ENCODE measurements at places on chromosomes 3 and 15.
A peak's percentile ranks its signal among the peaks of the same experiment; 100 is the strongest.

DNA sequence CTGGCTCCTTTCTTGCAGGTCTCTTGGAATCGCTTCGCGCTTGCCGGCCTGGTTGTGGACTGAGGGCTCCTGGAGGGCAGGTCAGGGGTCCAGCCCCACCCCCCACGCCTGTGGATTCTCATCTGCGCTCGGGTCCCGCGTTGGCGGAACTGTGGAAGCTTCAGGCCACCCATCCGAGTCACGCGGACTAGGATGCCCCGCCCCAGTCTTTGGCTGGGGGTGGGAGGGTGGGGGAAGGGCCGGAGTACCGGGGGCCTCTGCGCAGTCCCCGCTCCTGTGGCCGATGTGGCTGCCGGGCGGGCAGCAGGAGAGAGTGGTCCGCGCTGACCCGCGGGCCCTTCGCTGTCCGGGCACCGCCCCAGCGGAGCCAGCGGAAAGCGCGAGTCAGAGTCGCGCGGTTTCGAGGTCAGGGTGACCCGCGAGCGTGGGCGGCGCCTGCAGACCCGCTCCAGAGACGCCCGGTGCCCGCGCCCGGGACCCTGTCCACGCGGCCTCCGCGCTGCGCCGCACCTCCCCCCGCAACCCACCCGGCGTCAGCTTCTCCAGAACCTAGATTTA lies 114.2 kb downstream of the KLF13 start:
- no peak for DNase-seq

GRCh38 chr3:57298041-57298440 lies 5.6 kb upstream of the ASB14 start:
- peak; percentile 18 for DNase-seq

DNA sequence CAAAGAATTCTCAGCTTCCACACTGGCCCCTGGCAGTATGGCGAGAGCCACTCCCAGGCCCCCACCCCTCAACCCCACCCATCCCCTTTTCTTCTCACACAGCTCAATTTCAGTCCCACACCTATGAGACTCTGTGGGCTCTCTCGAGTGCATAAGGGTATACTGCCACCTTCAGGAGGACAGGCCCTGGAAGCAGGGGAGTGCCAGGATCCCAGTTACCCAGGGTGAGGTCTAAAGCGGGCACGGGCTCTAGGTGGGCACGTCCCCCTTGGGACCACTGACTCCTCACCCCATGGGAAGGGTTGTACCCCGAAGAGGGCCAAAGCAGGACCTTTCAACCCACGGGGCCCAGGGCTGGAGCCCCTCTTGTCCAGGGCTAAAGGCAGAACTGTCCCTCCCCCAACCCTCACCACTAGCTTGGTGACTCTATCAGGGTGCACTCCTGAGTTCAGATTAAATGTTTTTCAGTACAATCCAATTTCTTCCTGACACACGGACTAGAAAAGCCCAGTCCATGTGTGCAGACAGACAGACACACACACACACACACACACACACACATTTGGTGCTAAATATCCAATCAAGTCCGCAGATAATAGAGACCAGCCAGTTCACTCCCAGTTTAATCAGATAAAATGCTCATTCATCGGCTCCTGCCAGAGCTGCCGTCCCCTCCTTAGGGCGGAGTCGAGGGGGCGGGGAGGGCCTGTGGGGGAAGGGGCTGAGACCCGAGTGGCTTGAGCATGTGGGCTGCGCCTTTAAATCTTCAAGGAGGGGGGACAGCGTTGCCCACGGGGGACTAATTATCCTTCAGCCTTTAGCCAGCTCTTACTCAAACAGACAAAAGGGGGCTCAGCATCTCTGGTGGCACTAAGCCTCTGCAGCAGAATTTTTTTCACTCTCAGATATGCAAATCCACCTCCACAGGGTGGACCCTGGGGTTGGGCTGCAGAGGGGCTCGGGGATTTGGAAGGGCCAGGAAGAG lies 59.3 kb downstream of the CYP11A1 start:
- DNase-seq, result peak; percentile 37

DNA sequence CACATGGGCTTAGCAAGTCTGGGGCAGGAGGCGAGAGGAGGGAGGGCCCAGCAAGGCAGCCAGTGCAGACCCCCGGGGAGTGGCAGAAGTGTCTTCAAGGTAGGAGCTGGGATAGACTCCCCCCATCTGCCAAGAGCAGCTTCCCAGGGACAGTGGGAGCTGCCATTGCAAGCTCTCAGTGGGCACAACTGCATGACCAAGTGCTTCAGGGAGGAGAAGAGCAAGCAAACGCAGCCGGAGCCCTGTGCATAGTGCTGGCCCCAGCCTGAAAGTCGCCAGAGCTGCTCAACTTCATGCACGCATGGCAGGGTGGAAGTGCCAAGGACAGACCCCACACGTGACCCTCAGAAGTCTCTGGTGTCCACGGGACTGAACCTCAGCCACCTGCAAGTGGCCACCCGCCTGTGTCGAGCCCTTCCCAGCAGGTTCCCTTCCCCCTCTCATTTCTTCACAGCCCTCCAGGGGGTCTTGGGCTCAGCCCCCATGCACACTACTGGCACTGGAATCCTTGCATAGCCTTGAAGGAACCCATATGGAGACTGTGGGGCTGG lies 89.4 kb downstream of the PLXNA1 start:
- DNase-seq, result no peak

DNA sequence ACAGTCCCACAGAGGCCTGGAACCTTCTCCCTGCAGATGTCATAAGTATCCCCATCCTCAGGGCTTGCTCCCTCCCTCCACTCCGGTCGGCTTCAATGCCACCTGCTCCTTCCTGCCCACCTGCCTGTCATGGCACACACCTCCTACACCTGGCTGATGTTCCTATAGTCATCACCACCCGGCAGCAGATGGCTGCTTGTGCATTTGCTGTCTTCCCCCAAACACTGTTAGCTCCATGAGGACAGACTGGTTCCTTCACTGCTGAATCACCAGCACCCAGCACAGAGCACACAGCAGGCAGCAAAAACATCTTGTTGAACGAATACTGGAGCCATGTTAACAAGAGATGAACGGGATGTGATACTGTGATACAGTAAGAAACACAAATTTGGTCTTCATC lies 14.8 kb downstream of the TARS3 start:
- DNase-seq, result no peak

DNA sequence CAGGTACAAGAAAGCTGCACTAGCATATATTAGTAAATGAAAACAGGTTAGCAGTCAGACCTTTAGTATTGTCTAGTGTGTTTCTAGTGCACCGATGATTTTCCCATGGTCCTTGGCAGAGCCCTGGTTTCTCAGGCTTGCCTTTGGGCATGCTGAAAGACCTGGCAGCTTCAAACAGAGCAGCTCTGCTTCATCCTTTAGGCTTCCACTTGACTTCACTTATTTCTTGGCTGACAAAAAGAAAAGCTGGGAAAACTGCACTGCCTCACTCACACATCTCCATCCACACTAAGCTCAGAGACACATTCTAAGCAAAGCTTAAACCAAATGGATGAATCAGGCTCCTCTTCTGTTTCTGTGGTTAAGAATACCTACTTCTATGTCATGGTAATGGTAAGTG lies 374.8 kb upstream of the PDZRN3 start:
- no peak for DNase-seq

DNA sequence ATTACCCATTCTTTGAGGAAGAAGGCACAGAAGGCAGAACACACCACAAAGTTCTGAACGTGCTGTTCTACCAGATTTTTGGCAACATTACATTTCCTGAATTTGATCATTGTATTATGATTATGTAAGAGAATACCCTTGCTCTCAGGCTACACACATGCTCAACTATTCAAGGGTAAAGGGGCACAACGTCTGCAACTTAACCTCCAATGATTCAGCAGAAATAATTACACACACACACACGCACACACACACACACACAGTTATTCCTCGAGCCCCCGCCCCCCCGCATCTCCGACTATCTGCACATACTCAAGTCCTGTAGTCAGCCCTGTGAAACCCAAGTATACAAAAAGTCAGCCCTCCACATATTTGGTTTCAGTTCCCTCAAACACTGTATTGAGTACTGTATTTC lies 26.8 kb downstream of the RPN1 start:
- DNase-seq, result no peak

GRCh38 chr15:99006904-99007495 lies 592 bp downstream of the PGPEP1L start:
- no peak for DNase-seq

GRCh38 chr3:31188112-31188511 lies 293.7 kb upstream of the GADL1 start:
- DNase-seq, result no peak

- no peak for DNase-seq
Measured at GRCh38 chr3:187737368-187738070, 7.7 kb downstream of the BCL6 start.

DNA sequence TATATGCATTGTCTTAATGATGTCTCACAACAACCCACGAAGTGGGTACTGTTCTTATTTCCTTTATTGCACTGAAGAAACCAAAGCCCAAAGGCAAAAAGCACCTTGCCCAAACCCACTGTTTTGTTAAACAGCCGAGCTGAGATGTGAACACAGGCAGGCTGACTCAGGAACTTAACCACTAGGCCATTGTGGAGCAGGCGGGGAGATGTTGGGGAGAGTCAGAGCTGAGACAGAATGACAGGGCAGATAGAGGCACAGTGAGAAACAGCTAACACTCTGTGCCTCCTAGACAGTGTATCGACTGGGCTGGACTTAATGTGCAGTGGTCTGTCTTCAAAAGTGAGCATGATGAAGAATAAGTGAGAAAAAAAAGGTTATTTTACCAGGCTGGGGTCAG lies 56.5 kb downstream of the RPLP1 start:
- DNase-seq, result no peak

DNA sequence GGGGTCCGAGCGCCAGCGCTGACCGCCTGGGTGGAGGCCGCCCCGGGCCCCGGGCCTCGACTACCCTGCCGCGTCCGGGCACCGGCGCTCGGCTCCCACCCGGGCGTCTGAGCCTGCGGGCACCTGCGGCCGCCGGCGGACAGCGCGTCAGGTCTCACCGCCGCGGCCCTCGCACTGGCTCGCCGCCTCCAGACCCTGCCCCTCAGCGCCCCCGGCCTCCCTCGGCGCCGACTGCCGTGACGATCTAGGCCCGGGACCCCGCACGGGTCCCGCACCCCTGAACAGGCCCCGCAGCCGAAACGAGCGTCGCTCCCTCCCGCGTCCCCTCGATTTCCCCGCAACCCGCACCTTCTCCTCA lies 297 bp downstream of the PRC1 start:
- no peak for DNase-seq

DNA sequence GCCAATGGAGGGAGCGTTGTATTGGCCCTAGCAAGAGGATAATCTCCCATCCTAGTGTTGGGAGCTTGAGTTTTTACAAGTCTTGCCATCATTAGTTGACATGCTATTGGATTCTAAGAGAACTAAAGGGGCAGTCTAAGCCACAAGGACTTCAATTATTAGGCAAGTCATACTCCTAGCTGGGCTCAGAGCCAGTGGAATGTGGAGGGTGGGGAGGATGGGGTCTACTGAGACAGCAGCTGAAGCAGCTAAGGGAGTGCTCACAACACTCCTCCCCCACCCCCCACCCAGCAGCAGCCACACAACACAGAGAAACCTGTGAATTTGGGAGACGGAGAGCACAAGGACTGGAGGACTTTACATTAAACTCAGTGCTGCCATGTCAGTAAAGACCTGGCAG lies 27.9 kb downstream of the FRG2C start:
- DNase-seq, result no peak

- no peak for DNase-seq
Measured at GRCh38 chr15:81950841-81951414, 94.9 kb downstream of the MEX3B start.

DNA sequence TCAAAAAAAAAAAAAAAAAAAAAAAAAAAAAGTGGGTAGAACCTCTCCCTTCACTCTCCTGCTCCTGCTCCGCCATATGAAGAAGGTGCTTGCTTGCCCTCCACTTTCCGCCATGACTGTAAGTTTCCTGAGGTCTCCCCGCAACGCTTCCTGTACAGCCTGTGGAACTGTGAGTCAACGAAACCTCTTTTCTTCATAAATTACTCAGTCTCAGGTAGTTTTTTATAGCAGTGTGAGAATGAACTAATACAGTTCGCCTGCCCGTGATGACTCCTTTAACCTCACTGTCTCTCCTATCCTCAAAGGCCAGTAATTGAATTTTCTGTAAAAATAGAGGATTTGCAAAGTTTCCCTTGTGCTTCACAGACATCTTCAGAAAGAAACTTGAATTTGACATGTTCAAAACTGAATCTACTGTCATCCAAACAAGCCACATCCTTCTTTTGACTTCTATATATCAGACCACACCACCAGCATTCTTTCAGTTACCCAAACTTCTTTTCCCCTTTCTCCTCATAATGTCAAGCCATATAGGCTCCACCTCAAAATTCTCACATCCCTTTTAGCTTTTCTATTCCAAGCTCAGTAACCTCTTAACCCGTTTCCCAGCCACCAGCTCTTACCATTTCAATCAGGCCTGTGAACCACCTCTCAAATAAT lies 44.3 kb downstream of the P2RY1 start:
- no peak for DNase-seq

DNA sequence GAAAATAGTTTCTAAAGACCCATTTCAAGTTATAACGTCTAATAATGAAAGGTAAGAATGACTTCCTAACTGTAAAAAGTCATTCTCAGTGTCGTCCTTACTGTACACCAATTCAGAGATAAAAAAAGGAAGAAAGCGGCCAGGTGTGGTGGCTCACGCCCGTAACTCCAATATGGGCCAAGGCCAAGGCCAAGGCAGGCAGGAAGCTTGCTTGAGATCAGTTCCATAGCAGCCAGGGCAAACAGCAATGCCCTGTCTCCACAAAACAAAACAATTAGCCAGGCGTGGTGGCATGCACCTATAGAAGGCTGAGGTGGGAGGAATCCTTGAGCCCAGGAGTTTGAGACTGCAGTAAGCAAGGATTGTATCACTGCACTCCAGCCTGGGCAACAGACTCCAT lies 31.9 kb downstream of the UBXN7 start:
- no peak for DNase-seq

- DNase-seq, result no peak
Measured at GRCh38 chr3:50323092-50323600, 601 bp upstream of the HYAL2 start.

GRCh38 chr3:160981217-160981938 lies 123.8 kb downstream of the B3GALNT1 start:
- DNase-seq, result no peak

GRCh38 chr3:16477056-16477455 lies 36.4 kb downstream of the RFTN1 start:
- DNase-seq, result no peak

DNA sequence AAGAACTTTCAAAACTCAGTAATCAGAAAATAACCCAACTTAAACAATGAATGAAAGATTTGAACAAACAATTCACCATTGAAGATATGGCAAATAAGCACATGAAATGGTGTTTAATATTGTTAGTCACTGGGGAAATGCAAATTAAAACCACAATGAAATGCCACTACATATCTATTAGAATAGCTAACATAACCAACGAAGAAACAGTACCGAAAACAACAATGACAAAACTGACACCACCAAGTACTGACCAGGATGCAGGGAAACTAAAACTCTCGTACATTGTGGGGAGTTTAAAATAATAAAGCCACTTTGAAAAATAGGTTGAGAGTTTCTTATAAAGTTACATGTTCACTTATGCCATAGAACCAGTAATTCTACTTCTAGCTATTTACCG lies 69.1 kb downstream of the KBTBD8 start:
- DNase-seq, result no peak

GRCh38 chr3:157109267-157110141 lies 50.4 kb downstream of the CCNL1 start:
- DNase-seq, result no peak

Measured in T1000 (cell line).